ENCODE measurements at places on chromosomes 3 and 15.
A peak's percentile ranks its signal among the peaks of the same experiment; 100 is the strongest.

- DNase-seq = no peak
Observed at GRCh38 chr3:5123937-5124336, 1.8 kb downstream of the ARL8B start.

- no peak for DNase-seq
Observed at GRCh38 chr3:127779747-127780146, 42.6 kb downstream of the MGLL start.

GRCh38 chr15:89587955-89588354 lies 12.7 kb downstream of the TICRR start:
- DNase-seq = no peak

GRCh38 chr3:12898290-12898964 lies 57.1 kb upstream of the RPL32 start:
- no peak for DNase-seq

DNA sequence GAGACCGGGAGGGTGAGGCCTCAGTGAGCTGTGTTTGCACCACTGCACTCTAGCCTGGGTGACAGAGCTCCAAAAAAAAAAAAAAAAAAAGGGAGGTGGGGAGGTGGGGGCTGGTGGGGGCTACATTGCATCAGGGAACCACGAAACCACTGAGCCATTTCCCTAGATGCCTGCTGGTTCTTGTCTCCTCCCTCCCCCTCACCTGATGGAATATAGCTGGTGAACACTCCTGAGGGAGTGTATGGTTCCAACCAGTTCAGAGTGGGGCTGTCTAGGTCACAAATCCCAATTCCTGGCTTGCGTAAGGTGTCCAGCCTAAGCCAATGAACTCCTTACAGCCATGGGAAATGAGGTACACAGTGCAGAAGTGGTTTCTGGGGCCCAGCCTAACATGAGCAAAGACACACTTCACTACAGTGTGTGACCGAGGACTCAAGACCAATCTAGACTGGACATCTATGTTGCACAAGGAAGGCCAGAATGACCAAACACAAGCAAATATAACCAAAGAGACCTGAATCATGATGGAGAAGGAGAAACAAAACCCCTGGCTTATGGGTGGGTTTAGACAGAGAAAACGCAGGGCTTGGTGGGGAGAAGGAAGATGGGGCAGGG lies 39.1 kb upstream of the OSBPL11 start:
- no peak for DNase-seq

- no peak for DNase-seq
Observed at GRCh38 chr3:156317462-156318074, 197.2 kb downstream of the KCNAB1 start.

- DNase-seq = peak; percentile 85
Observed at GRCh38 chr3:39809181-39809994, at the start of gene MYRIP. Gene MYRIP (plus strand): TSS chr3:39809609. CDS start chr3:39900817, 91,208 bp downstream.

DNA sequence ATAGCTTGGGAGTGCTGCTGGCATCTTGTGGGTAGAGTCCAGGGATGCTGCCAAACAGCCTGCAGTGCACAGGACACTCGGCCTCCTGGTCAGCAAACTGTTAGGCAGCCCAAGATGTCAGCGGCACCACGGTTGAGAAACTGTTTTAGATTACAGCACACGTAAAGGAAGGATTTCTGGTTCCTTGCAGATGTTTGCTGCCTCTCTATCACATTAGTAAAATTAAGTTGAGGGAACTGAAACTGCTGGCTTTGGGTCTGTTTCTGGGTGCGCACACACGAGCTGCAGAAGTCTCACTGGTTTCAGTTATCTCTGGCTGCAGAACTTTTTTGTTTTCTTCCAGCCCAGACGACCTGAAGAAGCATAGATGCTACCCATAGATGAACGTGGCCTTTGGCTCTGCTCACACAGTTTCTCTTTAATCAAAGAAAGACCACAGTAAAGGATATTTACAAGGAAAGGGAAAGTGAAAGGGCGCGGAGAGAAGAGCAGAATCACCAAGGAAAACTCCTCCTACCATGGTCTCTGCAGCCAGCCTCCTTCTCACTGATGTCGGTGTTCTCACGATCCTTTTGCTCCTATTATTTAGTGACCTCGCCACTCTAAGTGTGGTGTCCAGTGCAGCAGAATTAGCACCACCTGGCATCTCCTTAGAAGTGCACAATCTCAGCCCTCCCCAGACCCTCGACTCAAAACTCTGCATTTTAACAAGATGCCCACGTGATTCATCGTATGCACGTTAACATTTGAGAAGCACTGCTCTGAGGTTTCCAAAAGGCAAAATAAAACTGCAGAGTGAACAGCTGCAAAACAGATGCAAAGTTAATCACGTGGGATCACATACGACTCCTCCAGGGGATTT lies 50.6 kb upstream of the AKAP13 start:
- DNase-seq = no peak

- DNase-seq = no peak
Observed at GRCh38 chr15:93321881-93322282, 232.9 kb upstream of the RGMA start.

GRCh38 chr3:24157106-24157505 lies 212.0 kb downstream of the NR1D2 start:
- DNase-seq = no peak

GRCh38 chr15:27638958-27639357 lies 460.2 kb downstream of the OCA2 start:
- peak; percentile 31 for DNase-seq

GRCh38 chr3:155675094-155675493 lies 69.8 kb downstream of the PLCH1 start:
- no peak for DNase-seq

- DNase-seq = peak; percentile 92
Observed at GRCh38 chr15:67091071-67091979, 25.9 kb downstream of the SMAD3 start.

DNA sequence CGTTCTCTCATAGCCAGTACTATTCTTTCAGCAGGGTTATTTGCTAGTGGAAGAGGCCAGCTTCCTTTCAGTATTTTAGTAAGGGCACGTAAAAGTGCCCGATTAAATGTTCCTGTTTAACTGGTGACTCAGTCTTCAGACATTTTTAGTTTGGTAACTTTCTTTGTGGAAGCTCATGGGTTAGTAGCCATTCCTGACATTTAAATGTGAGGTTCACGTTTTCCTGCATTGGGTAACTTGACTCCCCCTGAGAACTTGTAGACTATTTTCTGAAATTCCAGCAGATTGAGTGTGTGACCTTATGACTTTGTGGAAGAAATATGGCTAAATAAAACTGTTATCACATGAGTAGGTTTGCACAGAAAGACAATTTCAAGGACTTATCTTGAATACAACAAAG lies 16.9 kb downstream of the ABHD2 start:
- no peak for DNase-seq

DNA sequence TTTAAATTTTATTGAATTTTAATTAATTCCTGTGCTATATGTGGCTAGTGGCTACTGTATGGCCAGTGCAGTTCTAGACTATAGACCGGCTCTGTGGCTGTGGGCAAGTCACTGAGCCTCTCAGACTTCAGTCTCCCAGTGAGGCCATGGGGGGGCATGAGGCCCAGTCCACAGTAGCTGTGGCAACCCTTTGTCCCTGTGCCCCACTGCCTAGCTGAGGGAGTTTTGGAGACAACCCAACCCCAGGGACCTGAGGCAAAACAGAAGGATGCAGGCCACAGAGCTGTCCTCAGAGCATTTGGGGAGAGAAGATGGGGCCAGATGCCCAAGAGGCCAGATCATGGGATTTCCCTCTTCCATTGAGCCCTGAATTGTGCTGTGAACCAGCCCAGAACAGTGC lies 18.9 kb upstream of the POC1A start:
- DNase-seq = no peak
